SK-N-SH (cell line): ENCODE measurements at places on chromosomes 3 and 15.

- no peaks in the 10 kb centered on the region for H3K27me3 ChIP-seq
- peak overlapping the region; percentile 72 for H3K27ac ChIP-seq
- DNase-seq = no peak
- H3K4me3 ChIP-seq = no peak overlapping the region
- no peaks in the 10 kb centered on the region; the same call in 1 of the 2 replicates for H3K4me1 ChIP-seq
These were observed 453.9 kb downstream of the SQOR start for GRCh38 chr15:46088486-46089445.

- peak overlapping the region; percentile 85 for H3K27ac ChIP-seq
- H3K36me3 ChIP-seq = no peaks in the 10 kb centered on the region
- H3K4me1 ChIP-seq = peaks cover 42% of the 10 kb centered on the region
These were observed 53.5 kb upstream of the SPATA12 start for GRCh38 chr3:57006949-57007419.

- no peaks in the 10 kb centered on the region for H3K36me3 ChIP-seq
- H3K27me3 ChIP-seq = peaks cover 34% of the 10 kb centered on the region
- no peak overlapping the region for H3K27ac ChIP-seq
- peaks cover 16% of the 10 kb centered on the region; the same call in 1 of the 2 replicates for H3K4me1 ChIP-seq
These were observed 547 bp downstream of the WNT7A start for GRCh38 chr3:13879102-13879945.

DNA sequence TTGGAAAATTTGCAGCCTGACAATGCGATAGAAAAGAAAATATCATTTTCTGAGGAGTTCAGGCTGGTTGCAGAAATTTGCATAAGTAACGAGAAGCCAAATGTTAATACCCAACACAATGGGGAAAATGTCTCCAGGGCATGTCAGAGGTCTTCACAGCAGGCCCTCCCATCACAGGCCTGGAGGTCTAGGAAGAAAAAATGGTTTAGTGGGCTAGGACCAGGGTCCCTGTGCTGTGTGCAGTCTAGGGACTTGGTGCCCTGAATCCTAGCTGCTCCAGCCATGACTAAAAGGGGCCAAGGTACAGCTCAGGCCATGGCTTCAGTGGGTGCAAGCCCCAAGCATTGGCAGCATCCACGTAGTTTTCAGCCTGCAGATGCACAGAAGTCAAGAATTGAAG is 14.5 kb upstream of the AP4E1 start:
- H3K36me3 ChIP-seq = no peaks in the 10 kb centered on the region
- H3K4me1 ChIP-seq = no peaks in the 10 kb centered on the region
- H3K27ac ChIP-seq = no peak overlapping the region
- no peak overlapping the region for H3K4me3 ChIP-seq

DNA sequence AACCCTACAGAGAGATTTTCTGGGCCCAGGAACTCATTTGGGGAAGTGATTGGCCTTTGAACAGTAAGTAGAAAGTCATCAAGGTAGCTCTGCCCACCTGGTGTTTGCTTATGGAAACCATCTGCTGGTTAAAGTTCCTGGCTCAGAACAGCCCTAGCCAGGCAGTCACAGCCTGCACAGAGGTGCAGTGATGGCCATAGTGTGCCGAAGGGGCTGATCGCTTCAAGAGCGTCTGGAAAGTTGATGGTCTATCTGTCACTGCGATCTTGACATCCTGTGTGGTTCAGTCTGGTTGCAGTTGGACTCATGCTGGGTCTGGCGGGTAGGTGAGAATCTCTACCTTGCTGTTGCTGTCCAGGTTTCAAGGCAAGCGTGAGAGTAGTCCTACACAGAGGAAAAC is 151.6 kb downstream of the SLCO3A1 start:
- no peaks in the 10 kb centered on the region for H3K27me3 ChIP-seq
- H3K4me3 ChIP-seq = no peak overlapping the region
- H3K4me1 ChIP-seq = peaks cover 28% of the 10 kb centered on the region
- H3K36me3 ChIP-seq = no peaks in the 10 kb centered on the region

GRCh38 chr3:187051724-187052366 is 87.5 kb downstream of the RPL39L start:
- no peak overlapping the region for H3K27ac ChIP-seq
- H3K4me1 ChIP-seq = no peaks in the 10 kb centered on the region
- no peak for DNase-seq
- H3K4me3 ChIP-seq = no peak overlapping the region

GRCh38 chr15:38068626-38069391 is 134.4 kb downstream of the TMCO5A start:
- peak; percentile 63 for DNase-seq
- peak overlapping the region; percentile 24 for H3K4me3 ChIP-seq
- H3K4me1 ChIP-seq = peaks cover 24% of the 10 kb centered on the region
- H3K36me3 ChIP-seq = no peaks in the 10 kb centered on the region

- H3K4me3 ChIP-seq = no peak overlapping the region
- no peaks in the 10 kb centered on the region for H3K36me3 ChIP-seq
- H3K4me1 ChIP-seq = no peaks in the 10 kb centered on the region
These were observed 53.4 kb downstream of the SIDT1 start for GRCh38 chr3:113585720-113586119.

GRCh38 chr15:60839510-60840211 is 360.7 kb upstream of the ICE2 start:
- no peak overlapping the region for H3K4me3 ChIP-seq
- H3K27ac ChIP-seq = no peak overlapping the region
- H3K36me3 ChIP-seq = no peaks in the 10 kb centered on the region
- DNase-seq = no peak
- no peaks in the 10 kb centered on the region for H3K27me3 ChIP-seq

DNA sequence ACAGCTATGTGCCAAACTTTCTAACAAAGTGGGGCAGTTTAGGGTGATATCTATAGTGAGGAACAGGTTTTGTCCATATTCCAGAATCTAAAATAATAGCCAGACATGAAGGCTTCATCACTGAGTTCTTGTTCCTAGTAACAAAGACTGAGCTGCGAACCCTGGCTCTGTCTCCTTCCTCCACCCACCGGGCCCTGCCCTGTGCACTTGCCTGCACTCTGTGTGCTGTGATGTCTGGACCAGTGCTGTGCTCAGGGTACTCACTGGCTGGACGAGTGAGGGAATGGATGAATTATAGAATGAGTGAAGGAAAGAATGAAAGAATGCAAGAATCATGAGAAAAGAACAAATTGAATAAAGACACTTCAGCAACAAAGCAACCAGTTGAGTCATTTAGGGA is 8.9 kb upstream of the NMNAT3 start:
- no peak overlapping the region for H3K27ac ChIP-seq
- H3K4me1 ChIP-seq = no peaks in the 10 kb centered on the region
- H3K36me3 ChIP-seq = no peaks in the 10 kb centered on the region
- H3K27me3 ChIP-seq = no peaks in the 10 kb centered on the region

GRCh38 chr15:92653366-92653765 is 2.2 kb downstream of the FAM174B start:
- no peak overlapping the region for H3K27ac ChIP-seq
- no peaks in the 10 kb centered on the region for H3K36me3 ChIP-seq
- no peak for DNase-seq
- no peaks in the 10 kb centered on the region for H3K27me3 ChIP-seq

DNA sequence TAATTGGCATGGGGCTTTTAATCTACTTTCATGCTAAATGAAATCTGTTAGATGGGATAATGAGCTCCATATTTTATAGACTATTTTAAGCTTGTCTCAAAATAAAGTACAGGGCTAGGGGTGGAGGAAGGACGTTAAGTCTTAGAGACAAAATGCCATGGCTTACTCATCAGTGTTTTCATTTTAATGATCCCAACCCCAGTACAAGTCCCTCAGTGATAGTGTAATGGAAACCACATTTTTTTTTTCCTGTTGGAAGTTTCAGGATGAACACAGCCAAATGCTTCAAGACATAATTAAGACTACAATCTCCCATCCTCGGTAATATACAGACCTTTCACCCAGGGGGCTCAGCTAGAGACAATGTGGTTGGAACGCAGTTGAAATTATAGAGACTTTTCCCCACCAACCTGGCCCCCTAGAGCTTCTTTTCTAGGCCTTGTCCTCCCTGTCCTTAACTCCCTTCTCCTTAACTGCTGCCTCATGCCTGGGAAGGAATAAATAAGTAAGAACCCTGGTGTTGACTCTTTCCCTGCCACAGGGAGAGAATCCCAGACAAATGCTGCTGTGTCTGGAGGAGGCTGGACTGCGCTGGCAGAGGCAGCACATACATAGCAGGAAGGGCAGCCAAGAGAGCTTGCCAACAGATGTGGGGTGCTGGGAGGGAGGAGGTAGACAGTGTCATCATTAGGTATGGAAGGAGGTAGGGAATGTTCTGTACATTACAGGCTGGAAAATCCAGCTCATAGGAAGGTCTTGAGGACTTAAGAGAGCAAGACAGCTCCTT is 115.4 kb upstream of the ROPN1 start:
- no peak overlapping the region for H3K4me3 ChIP-seq
- H3K4me1 ChIP-seq = no peaks in the 10 kb centered on the region
- H3K27ac ChIP-seq = peak overlapping the region; percentile 80

- H3K27me3 ChIP-seq = no peaks in the 10 kb centered on the region
- no peaks in the 10 kb centered on the region for H3K36me3 ChIP-seq
- no peak for DNase-seq
- H3K27ac ChIP-seq = no peak overlapping the region
These were observed 704.1 kb upstream of the CFAP20DC start for GRCh38 chr3:59753808-59754450.

DNA sequence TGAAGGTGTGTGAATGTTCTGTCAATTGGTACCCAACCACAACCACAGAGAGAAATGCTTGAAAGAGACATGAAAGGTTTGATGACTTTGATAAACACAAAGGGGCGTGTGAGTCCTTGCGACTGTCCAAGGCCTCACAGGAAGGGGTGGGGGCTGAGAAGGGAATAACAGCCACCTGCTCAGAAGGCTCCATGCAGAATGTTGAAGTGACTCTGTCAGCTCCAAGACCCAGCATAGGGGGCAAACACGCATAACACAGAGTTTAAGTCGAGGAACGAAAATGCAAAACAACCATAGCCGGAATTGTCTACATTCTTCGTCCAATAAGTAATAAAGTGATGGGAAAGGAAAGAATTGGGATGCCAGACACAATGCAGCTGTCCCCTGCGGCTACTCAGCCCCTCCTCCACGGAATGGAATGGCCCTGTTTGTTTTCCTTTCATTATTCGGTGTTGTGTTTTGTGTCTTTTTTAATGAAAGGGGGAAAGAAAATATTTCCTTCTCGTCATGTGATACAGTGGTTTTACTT is 19.9 kb downstream of the TMEM212 start:
- no peak for DNase-seq
- peaks cover 11% of the 10 kb centered on the region; the same call in 1 of the 2 replicates for H3K4me1 ChIP-seq
- H3K4me3 ChIP-seq = no peak overlapping the region
- H3K27ac ChIP-seq = no peak overlapping the region
- H3K36me3 ChIP-seq = no peaks in the 10 kb centered on the region

GRCh38 chr3:126971891-126972351 is 11.0 kb upstream of the PLXNA1 start:
- H3K36me3 ChIP-seq = no peaks in the 10 kb centered on the region
- no peak overlapping the region for H3K4me3 ChIP-seq
- no peaks in the 10 kb centered on the region for H3K27me3 ChIP-seq
- DNase-seq = peak; percentile 83
- H3K4me1 ChIP-seq = peaks cover 18% of the 10 kb centered on the region; the same call in 1 of the 2 replicates
- H3K27ac ChIP-seq = peak overlapping the region; percentile 60; the same call in 1 of the 2 replicates

DNA sequence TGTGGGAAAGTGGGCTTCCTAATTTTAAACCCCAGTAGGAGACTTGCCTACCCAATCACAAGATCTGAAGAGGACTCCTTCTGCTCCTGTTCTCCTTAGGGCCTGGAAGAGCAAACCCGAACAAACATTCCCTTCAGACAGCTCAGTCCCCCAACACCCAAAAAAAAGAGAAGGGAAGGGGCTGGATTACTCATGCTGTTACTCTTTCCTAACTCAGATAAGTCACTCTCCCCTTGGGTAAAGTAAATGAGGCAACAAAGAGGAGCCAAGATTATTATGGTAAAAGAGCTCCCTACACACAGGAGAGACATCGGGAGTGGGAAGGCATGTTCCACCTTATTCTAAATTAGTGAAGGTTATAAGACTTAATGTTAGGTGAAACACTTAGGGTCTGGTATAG is 18.1 kb upstream of the LEKR1 start:
- H3K4me3 ChIP-seq = no peak overlapping the region
- no peaks in the 10 kb centered on the region for H3K36me3 ChIP-seq
- no peak overlapping the region for H3K27ac ChIP-seq
- no peaks in the 10 kb centered on the region for H3K27me3 ChIP-seq
